ENCODE measurements at places on chromosomes 3 and 15.

- no peak for DNase-seq
These were observed 253.7 kb upstream of the THBS1 start for GRCh38 chr15:39327005-39327730.

- DNase-seq = peak; percentile 72
These were observed 35.7 kb upstream of the ACTL6A start for GRCh38 chr3:179526989-179527391.

DNA sequence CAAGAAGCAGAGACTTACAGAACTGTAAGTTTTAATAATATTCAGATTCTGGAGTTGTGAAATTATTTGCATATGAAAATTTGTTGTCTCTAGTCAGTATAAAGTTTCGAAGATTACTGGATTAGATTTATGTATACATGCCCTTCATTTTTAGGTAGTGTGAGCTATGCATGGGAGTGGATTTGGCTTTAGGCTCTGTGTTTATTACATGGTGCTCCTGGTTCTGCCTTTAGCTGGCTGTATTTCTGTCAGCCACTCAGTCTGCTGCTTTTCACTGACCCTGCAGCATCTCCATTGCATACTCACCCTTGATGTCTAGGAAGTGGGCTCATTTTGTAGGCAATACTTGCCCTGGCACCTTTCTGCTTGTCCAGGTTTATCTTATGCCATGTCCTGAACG is 147.5 kb upstream of the LRRFIP2 start:
- no peak for DNase-seq

DNA sequence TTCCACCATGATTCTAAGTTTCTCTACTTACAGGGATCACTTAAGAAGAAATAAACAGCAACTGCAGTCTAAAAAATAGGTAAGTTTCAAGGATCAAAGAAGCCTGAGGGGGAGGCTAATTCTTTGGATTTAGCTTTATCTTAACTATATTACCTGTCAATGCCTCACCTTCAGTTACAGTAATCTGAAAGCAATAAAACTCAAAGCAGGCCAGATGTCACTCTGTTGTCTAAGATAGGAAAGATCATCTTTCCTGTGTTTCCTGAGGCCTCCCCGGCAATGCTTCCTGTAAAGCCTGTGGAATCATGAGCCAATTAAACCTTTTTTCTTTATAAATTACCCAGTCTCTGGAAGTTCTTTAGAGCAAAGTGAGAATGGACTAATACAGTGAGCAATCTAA is 60.2 kb downstream of the NPTN start:
- DNase-seq = peak; percentile 25

- DNase-seq = peak; percentile 5
These were observed 910.0 kb upstream of the ROBO1 start for GRCh38 chr3:80677796-80678195.

- no peak for DNase-seq
These were observed 2.6 kb upstream of the MRPL3 start for GRCh38 chr3:131505421-131505820.

- DNase-seq = no peak
These were observed 111.0 kb downstream of the SEMA5B start for GRCh38 chr3:122916580-122916979.

DNA sequence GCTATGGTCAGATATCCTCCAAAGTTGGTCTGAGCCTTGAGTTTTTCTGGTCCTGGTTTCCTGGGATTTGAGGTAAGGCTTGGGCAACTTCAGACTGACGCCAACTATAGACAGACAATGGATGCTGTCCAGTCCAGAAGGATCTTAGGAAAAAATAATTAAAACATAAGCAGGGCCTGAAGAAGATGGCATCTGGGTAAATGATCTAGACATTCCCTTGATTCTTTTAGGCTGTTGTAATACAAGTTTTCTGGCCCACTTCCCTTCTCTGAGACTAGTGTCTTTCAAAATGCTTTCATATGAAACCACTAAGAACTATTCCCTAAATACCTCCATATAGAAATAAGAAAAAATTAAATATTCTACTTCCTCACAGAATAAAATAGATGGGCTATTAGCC is 47.7 kb upstream of the PLXND1 start:
- DNase-seq = no peak

- DNase-seq = peak; percentile 67
These were observed 1.6 kb downstream of the NR2F2 start for GRCh38 chr15:96331945-96332636.

DNA sequence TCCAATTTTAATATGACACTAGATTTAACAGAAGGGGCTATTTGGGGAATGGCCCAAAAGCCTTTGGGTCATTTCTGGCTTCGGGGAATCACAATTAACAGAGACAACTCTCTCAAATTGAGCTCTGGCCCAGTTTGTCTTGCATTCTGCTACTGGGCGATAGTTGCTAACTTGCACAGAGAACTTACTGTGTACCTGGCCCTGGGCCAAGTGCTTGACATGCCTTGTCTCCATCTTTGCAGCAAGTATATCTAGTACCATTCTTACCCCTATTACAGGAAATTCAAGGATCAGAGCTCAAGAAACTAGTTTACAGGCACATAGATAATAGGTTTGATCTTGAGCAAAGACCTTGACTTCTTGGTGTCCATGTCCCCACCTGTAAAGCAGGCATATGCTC is 175.7 kb downstream of the TMEM108 start:
- peak; percentile 10 for DNase-seq

GRCh38 chr3:16866571-16866970 is 18.2 kb upstream of the PLCL2 start:
- DNase-seq = no peak

GRCh38 chr3:172102883-172103310 is 63.5 kb downstream of the FNDC3B start:
- DNase-seq = no peak

GRCh38 chr15:51075364-51075763 is 19.3 kb downstream of the TNFAIP8L3 start:
- DNase-seq = no peak

- peak; percentile 40 for DNase-seq
These were observed at the start of gene MUSTN1 for GRCh38 chr3:52834871-52835501. Gene MUSTN1, minus strand, starts transcription at chr3:52835019. Its CDS starts 71 bp downstream, at chr3:52834948.

- DNase-seq = no peak
These were observed 2.4 kb upstream of the PPP1R14D start for GRCh38 chr15:40830884-40831283.

DNA sequence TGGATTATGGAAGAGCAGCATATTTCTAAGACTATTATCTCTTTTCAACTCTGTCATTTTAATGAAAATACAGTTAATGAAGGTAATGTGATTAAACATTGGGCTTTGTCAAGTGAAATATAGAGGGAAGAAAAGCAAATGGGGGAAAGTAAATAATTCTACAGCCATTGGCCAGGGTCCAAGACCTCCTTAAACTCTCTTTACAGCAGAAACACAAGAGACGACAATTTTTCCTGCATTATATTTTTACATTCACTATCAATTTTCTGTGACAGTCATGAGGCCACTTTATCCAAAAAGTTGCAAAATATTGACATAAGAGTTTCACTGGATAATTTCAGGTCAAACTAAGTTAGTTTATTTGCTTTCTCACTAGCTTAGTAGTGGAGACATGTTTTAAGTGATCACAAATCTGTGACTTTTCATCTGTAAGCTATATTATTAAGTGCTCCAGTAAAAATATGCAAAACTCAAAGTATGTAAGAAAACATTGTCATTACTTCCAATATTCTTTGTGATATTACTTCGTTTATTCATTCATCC is 385.9 kb upstream of the DPH6 start:
- no peak for DNase-seq

GRCh38 chr3:144104186-144104585 is 132.6 kb downstream of the DIPK2A start:
- no peak for DNase-seq

DNA sequence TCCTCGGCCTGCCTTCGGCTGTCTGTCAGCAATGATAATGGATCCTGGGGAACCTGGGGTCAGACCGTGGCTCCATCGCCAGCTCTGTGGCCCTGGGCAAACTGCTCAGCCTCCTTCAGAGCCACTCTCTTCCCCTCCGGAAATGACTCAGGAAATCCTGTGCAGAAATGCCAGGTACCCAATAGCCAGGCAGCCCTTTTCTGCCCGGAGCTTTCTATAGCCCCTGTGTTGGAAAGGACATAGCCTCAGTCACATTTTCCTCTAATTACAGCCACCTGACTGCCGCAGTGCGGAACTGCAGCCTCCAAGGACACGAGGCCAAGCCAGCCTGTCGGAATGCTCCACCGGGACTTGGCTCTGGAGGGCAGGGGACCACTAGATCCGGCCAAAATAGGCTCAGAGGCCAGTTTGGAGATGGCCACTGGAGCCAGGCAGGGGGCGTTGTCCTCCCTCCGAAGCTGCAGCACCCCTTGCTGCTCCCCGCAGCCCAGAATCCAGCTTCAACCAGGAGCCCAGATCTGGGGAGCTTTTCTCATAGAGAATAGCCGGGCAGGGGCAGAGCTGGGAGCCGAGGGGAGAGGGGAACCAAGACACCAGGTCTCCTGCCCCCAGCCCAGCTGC is 11.6 kb upstream of the ZXDC start:
- no peak for DNase-seq

- DNase-seq = peak; percentile 16
These were observed 170.3 kb downstream of the MOBP start for GRCh38 chr3:39637807-39638206.

DNA sequence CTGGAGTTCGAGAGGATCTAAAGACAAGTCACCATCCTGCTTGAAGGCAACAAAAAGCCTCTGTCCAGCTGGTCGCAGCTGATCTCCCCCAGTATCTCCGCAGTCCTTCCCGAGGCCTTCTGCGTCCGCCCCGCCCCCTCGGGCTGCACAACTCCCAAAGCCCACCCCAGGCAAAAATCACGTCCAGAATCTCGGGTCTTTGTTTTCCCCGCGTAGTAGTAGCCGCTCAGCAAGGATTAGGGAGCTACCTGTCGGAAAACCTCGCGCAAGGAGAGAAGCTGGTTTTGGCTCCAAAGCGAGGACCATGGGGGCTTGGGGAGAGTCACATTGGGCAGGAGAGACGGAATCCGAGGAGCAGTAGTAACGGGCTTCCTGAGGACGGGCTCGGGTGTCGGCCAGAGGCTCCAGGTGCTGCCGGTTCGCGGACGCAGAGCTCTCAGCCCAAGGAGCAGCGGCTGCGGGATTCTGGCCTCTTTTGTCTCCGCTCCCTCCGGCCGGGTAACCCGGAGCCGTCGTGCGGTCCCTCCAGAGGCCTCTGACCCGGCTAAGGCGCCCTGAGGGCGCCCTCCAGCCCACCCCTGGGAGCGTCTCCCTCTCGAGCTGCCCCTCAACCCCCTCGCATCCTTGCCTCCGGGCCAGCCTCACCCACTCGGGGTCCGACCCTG is 401 bp downstream of the ZSCAN29 start:
- DNase-seq = peak; percentile 54

DNA sequence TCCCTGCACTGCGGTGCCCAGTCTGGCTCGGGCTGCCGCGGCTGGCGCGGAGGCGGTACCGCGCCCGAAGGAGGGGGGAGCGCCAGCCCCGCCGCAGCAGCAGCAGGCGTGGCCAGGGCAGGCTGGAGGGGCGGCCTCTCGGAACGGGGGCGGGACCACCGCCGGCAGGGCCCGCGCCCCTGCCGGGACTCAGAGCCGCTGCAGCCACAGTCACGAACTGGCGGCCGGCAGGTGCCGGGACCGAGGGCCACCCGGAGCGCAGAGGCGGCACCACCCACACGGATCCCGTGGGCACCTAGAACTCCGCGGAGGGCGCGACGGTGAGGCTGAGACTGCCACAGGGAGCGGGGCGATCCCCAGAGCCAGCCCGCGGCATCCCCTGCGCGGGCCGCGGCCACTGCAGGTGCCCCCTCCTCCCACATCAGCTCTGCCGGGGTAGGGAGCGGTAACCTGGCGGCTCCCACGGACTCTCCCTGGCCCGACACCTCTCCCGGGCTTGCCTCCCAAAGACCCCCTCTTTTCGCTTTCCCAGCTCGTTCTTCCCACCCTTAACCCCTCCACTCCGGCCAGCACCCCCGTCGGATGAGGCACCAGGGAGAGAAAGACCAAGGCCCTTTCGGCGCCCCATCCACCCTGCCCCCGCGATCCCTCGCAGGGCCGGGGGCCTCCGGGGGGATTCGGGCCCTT is at the start of gene VWA5B2:
TSS of gene VWA5B2 (plus strand) at position 192 of the 687 bp plus-strand sequence. CDS start 944 bp downstream, outside the sequence.
- peak; percentile 89 for DNase-seq

DNA sequence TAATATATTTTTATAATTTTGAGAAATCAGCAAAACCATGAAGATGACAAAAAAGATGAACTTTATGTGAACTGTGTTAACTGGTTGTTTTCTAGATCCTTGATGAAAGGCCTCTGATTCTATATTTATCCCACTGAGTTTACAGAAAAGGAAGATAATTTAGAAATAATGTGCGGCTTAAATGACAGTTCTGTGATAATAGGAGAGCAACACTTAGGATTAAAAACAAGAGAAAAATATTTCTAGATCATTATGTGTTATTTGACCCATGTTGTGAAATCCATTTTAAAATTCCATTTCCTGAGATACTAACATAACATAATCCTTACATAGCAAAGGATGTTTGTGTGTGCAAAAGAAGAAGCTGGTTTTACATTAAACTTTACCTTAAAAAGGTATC is 598.0 kb downstream of the DIPK2A start:
- DNase-seq = no peak

DNA sequence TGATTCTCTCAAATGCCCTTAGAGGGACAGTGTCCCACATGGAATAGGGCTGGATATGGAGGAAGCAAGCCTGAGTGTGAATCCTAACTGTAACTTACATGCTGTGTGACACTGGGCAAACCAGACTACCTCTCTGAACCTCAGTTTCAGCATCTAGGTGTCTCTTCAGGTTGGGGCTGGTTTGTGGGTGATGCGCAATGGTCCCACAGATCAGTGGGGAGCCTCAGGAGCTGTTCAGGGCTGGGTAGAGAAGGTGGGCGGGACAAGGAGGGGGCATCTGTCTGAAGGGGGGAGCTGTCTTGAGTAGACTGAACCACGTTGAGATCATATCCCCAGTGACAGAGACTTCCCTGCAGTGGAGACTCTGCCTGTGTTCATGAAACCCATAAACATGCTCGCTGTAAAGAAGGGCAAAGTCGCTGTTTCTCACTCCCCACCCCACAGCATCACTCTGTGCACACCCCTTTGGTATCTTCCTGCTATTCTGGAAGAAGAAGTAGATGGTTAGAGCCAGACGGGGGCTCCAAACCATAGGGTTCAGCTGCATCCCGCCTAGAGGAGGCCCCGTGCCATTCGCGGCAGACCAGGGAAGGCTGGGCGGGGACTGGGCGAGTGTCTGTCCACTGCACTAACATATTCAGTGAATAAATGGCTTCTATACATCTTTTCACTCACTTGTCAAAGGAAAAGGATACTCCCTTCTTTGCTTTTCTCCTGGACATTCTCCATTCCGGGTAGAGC is 28.4 kb downstream of the SRPRB start:
- no peak for DNase-seq

DNA sequence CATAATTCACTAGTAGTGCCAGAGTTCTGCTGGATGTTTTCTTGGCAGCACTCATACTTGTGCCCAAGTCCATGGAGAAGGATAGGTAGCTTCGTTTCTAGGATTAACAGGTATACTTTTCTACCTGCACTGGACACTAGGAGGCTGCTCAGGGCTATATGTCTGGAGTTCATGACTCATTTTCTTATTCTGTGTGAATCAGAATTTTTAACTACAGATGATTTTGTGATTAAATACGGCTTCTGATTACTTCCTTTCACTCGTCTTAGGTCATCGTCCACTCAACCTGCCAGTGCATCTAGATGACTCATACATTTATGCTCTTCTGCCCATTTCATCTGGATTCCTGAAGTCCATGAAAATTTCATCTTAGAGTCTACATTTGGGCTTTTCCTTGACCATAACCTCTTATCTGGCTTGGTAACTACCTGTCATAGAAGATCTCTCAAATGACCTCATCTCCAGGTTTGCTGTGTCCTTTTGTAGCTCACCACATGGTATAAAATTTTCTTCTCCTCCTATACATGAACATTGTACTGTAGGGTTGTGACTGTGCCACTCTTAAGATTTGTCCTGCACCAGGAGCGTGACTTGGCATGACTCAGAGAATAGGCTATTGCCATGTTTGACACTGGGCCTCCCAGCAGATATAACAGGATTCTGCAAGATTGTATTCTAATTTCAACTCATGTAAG is 66.7 kb upstream of the GCSAM start:
- DNase-seq = no peak
